ENCODE measurements at places on chromosomes 4 and X. TPM values are rescaled to one million over a fixed set of nuclear protein-coding genes. Genes with fewer than 3 reads are reported as not detected.
A peak's percentile ranks its signal among the peaks of the same experiment; 100 is the strongest.

The TCEANC gene
- 3.9 TPM for total RNA-seq

The TENM3 gene
- total RNA-seq, result 6.3 TPM

The S100P gene
- total RNA-seq, result not detected

The DUSP21 gene
- total RNA-seq, result not detected

The NSG1 gene
- 2.7 TPM for total RNA-seq

The P2RY8 gene
- not detected for total RNA-seq

The PCDH7 gene
- total RNA-seq, result 172 TPM

The POU3F4 gene
- not detected for total RNA-seq

- no peak for DNase-seq
Measured at GRCh38 chr4:92953462-92953861, 649.7 kb downstream of the GRID2 start.

DNA sequence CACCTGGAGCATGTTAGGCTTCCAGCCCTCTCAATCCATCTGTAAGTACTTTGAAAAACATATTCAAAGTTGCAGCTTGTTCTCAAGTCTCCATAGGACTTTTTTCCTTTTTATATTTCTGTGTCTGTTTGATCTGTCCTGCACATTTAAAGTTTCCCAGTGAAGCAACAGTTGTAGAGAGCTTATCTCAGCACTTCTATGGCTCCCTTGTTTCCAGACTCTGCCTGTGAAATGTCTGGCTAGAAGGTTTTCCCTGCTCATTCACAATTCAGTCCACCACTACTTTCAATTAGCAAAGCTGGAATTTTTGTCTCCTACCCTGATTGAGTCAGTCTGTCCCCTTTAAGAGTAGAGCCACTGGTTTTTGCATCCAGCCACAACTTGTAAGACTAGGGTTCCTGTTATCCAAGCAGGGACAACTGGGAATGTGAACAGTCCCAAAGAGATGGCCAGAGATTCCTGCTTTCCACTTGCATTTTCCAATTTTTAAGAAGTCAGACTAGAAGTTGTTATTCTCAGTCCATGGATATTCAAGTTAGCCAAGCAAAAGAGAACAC, 116.1 kb downstream of the GASK1B start:
- DNase-seq, result no peak

DNA sequence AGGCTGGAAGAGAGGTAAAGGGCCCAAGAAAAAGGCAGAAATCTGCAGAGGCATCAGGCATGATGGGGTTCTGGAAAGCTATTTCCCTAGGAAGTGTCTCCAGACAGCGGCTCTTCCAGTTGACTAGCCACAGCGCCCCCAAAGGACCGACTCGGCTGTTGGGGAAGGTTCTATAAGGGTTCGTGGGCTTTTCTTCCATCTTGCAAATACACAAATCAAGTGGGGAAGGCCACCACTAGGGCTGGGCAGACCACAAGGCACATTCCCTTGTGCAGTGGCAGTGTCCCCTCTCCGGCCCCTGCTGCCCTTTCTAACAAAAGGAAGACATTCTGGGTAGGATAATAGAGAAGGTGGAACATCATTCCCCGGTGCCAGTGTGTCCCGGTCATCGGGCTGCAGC, 18.2 kb downstream of the BCOR start:
- DNase-seq, result no peak

DNA sequence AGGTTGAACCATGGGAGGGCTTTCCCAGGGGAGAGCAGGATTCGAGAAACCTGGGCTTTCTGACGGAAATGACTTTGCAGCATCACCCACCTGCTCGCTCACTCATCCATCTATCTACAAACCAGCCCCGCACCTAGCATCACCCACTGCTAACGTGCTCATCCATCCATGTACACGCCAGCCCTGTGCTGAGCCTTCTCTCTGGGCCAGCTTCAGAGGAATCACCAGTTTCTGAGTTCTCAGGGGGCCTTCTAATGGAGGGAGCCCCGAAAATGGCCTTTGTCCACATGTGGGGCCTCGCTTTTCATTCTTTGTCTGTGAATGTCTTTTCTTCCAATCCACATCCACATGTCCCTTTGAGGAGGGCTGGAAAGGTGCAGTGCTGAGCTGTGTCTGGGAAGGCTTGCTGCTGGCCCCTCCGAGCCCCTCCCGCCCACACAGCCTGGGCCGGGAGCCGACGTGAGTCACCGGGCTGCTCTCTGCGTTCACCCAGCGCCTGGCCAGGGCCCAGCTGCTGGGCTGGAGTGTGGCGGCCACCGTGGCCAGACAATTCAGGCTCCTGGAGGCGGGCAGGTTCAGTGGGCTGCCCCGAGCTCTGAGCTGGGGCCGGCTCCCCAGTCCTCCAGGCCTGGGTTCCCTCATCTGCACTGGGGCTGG, 14.7 kb downstream of the SORCS2 start:
- peak; percentile 82 for DNase-seq

DNA sequence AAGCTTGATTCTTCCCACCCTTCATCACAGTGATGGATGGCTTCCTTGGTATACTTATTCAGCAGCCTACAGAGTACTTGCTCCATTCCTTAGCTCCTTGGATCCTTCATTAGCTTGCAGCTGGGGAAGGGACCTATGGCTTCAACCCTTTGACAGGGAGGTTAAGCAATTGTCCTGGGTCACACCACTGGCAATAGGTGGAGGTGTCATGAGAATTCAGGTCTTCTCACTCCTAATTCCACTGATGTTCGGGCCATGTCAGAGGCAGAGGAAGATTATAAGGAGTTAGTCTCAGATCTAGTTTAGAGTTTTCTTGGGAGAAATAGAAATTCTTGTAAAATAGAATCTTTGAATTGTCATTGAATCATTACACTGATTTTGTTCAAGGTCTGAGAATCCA, 24.5 kb downstream of the EREG start:
- no peak for DNase-seq

GRCh38 chr4:158229768-158230167, 19.5 kb downstream of the TMEM144 start:
- no peak for DNase-seq

DNA sequence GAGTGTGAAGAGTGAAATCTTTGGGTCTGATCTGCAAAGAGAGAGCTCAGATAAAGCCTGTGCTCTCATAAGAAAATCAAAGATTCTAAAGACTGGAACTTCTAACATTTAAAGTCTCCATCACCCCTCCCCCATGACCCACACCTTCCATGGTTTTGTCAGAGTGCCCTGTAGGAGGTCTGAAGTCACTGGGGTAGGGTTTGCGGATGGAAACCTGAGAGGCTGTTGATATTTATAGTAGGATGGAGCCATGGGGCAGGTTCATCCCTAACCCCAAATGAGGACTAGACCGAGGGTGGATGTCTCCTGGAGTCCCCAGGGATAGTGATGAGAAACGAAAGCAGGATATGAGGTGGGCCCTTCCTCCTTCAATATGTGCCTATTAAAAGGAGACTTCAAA, 28.4 kb upstream of the NLGN4X start:
- DNase-seq, result no peak

All from fibroblast of the aortic adventitia (primary cell).